ENCODE measurements at places on chromosomes 1 and 21.

- no peak for DNase-seq
These were observed 27.8 kb downstream of the SLC19A1 start for GRCh38 chr21:45514311-45515021.

DNA sequence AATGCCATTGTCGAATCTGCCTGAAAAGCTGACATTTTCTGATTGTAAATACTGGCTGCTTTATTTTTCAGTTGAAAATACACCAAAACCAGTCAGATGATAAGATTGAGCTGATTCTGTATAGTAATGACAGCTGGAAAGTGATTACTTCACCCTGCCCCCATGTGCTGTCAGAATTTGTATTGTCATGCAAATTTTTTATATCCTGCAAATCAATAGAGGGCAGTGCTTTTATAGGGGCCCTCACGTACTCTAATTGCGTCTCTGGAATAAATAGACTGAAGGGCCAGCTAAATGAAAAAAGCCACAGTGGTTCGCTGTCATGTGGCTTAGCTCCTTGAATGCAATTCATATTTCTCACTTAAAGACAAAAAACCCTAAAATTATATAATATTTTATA is 208.6 kb downstream of the LHX8 start:
- no peak for DNase-seq

DNA sequence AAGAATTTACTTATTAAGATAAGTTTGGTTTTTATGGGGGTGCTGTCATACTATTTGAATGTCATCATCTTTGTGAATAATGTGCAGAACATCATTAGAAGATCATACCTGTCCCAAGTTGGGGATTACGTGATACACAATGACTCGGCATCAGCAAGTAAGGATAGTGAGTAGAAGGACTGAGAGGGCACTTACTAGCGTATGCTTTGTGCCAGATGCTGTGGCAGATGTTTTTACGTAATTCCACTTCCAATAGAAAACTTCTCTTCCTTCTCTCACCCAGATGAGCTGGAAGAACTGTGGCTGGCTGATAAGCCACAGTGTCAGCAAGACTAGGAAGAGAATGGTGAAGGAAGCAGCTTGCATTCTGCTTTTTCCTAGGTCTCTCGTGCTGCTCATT is 28.1 kb upstream of the TGFB2 start:
- DNase-seq: no peak

DNA sequence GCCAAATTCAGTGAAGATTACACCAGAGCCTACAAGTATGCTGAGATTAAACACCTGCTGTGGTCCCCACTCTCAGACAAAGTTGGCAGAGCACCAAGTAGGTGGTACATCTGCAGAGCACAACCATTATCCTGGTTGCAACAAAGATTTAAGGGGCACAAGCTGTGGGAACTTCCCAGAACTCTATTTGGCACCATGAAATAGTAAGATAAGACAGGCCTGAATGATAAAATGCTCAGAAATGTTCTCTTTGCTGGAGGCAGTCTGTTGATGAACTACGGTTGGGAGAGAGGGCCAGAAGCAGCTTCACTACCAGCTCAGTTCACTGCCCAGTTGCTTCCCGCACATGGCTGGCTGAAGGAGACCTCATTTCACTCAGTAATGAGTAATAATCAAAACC is 19.9 kb downstream of the RPL5 start:
- no peak for DNase-seq

DNA sequence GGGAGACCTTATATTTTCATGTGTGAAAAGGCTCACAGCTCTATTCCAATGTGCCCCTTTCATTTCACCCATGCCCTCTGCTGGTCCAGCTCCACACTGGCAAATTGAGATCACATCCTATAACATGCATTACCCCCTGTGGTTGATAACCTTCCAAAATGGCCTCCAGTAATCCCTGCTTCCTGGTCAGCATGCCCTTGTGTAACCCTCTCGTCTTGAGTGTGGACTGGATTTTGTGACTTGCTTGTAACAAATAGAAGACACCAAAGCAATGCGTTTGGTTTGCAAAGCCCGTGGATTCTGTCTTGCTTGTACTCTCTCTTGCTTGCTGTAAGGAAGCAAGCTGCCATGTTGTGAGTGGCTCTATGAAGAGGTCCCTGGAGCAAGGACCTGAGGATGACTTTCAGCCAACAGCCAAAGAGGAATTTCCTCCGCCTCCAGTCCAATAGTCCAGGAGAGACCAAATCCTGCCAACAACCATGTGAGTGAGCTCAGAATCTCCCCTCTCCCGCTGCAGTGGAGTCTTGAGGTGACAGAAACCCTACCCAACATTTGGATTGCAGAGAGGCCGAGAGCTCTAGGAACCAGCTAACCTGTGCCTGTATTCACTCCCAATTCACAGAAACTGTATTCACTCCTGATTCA is 17.4 kb downstream of the KCNA10 start:
- DNase-seq: no peak

DNA sequence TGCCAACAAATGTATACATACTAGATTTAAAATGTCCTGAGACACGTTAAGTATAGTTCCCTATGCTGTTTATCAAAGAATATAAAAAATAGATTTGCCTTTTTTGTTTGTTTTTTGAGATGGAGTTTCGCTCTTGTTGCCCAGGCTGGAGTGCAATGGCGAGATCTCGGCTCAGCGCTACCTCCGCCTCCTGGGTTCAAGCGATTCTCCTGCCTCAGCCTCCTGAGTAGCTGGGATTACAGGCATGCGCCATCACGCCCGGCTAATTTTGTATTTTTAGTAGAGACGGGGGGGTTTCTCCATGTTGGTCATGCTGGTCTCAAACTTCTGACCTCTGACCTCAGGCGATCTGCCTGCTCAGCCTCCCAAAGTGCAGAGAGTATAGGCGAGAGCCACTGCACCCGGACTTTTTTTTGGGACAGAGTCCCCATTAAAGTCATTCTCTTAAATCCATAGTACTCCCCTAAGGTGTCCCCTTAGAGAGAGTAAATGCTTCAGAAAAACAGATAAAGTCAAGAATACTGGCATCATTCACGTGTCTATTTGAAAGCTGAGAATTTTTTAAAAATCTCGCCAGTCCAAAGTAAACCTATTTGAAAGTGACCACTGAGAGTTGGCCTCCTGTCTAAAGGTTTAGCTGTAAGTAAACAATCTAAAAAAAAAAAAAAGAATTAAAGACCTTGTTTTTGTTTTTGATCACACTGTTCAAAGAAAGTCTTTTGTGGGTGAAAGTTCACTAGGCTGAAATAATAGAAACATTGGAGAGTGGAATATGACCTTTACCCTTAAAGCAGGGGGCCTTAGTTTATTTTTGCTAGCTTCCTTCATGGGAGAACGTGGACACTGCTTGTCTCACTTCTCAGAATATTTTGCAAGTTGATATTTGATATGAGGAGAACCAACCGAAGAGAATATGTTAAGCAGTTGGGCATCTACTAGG is 48.0 kb upstream of the SLC16A1 start:
- DNase-seq: no peak

GRCh38 chr1:9291914-9292360 is 757 bp upstream of the SPSB1 start:
- DNase-seq: no peak

GRCh38 chr1:40575336-40575735 is 43.9 kb downstream of the ZNF684 start:
- no peak for DNase-seq

- DNase-seq: no peak
These were observed 30.5 kb downstream of the ALG14 start for GRCh38 chr1:95042286-95042685.

- DNase-seq: no peak
These were observed 102.9 kb downstream of the PTPRC start for GRCh38 chr1:198741744-198742143.

- no peak for DNase-seq
These were observed 46.6 kb upstream of the DUSP10 start for GRCh38 chr1:221788466-221788865.
